ENCODE measurements at places on chromosomes 13 and 19.

GRCh38 chr13:99354371-99354951 is 47.3 kb upstream of the GPR183 start:
- DNase-seq = no peak

DNA sequence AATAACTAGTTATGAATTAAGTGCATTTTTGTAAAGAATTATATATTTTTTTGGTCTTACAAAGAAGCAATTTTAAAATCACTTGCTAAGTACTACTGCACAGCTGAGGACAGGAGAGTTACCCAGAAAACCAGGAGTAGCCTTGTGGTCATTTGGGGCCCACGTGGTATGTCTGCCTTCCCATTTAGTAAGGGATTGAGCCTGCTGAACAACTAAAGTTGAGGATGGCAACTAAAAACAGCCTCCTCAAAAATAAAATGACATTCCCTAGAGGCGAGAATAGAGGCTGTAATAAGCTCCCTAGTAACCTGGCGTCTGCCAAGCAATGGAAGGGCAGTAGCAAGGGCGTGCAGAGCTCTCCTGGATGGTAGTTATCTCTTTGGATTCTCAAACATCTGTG is 36.3 kb downstream of the DOCK9 start:
- no peak for DNase-seq

DNA sequence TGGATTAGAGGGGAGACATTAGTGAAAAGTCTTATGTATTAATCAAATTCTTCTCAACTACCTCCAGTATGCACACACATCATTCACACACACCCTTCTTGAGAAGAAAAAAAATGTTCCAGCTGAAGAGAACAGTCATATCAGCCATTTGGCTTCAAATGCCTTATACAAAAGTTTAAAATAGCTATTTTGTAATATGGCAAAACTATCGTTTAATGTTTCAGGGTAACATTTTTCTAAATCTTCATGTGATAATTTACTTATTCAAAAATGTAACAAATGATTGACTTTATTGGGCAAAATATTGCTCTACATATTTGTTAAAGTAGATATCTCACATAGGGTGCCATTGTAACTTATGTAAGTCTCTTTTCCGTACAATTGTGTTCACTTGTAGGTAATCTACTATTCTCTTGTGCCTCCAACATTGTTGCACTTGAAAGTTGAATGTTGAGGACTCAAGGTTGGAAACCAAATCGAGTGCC is 13.6 kb downstream of the ZIC2 start:
- DNase-seq = no peak

DNA sequence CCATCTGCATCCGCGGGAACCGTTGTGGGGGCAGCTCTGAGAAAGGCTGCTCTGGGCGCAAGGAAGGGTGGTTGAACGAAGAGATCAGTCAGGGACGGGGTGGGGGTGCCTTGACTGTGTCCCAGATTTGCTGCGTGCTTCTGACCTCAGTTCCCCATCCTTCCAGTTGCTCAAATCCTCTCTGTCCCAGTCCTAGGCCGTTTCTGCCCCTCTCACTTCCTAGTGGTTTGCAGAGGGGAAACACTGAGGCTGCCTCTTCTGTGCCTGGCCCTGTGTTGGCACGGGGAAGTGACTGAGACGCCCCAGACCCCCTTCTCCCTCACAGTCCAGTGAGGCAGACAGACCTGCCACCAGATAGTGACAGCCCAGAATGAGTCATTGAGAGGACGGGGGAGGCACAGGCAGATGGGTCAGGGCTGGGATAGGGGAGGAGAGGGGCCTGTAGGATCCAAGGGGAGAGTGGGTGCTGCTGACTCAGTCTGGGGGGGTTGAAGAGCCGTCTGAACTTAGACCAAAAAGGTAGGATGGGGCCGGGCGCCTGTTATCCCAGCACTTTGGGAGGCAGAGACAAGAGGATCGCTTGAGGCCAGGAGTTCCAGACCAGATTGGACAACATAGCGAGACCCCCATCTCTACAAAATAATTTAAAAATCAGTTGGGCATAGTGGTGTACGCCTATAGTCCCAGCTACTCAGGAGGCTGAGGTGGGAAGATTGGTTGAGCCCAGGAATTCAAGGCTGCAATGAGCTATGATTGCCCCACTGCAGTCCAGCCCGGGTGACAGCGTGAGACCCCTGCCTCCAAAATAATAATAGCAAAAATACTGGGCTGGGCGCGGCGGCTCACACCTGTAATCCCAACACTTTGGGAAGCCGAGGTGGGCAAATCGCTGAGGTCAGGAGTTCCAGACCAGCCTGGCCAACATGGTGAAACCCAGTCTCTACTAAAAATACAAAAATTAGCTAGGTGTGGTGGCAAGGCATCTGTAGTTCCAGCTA is 26.5 kb downstream of the NUMBL start:
- DNase-seq = no peak

- no peak for DNase-seq
Observed at GRCh38 chr13:25453850-25454365, 82.1 kb downstream of the ATP8A2 start.

DNA sequence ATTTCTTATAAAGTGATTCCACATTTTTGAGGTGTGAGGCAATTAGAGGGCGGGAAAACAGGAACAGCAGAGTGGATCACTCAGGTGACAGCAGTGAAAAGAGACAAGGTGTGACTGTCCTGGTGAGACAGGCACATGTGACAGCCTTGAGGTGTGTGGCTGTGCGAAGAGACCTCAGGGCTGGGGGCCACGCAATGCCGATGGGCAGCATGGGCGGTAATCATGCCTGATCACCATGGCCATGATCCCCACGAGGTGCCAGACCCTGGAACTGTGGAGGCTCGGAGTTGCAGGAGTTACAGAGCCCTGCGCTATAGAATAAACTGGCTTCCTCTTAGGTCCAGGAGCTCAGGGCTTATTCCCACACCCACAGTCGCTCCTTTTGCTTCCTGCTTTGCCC is 2.0 kb downstream of the SPACA6 start:
- DNase-seq = no peak

GRCh38 chr19:11963566-11964355 is 1.1 kb upstream of the ZNF763 start:
- DNase-seq = peak; percentile 95

- DNase-seq = no peak
Observed at GRCh38 chr19:3178973-3179738, 587 bp downstream of the S1PR4 start.

GRCh38 chr19:33414667-33415605 is 41.4 kb downstream of the CEBPG start:
- DNase-seq = no peak

DNA sequence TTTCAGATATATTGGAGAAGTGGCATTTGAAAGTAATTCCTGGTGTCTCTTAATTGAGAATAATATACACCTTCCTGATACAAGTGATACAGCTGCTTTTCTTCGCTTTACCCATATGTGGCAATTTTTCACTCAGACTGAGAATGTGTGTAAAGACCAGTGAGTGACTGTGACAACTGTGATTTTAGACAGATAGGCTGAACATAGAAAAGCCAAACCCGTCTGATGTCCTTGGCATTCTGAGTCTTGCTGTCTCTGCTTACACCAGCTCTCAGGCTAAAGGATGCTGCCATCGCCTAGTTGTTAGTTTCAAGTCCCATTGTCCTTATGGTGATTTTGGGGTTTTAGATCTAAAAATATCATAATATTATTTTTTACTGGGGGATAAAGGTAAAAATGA is 492.6 kb downstream of the RFC3 start:
- no peak for DNase-seq

- DNase-seq = no peak
Observed at GRCh38 chr19:1787116-1787515, 25.0 kb downstream of the ATP8B3 start.

DNA sequence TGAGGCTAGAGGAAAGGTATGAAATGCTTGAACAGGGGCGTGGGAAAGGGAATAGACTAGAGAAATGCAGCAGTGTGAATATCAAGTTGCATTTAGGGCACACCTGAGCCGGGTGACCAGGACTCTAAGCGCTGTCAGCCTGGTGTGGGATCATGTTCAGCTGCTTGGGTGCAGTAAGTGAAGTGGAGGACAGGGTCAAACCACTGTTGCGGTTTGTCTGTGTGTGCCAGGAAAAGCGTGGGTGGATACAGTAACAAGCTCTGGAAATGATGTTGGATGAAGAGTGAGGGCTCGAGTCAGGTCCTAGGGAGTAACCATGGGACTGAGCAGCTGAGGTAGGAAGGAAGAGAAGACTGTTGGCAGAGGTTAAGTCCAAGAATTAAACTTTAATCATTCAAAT is 15.8 kb downstream of the DGKH start:
- no peak for DNase-seq

Measured in eye (tissue), 1 donor.